ENCODE measurements at places on chromosomes 5 and 9.

GRCh38 chr5:177327539-177328522 is 16.1 kb upstream of the MXD3 start:
- no peak for DNase-seq

GRCh38 chr9:131467214-131467935 is 35.3 kb upstream of the POMT1 start:
- no peak for DNase-seq

GRCh38 chr9:127450243-127450760 is 904 bp downstream of the RPL12 start:
- peak; percentile 55 for DNase-seq

GRCh38 chr5:1175015-1175414 is 26.4 kb upstream of the SLC6A19 start:
- DNase-seq: no peak

- peak; percentile 49 for DNase-seq
These were observed 531.5 kb downstream of the CSNK1G3 start for GRCh38 chr5:124043456-124043855.

DNA sequence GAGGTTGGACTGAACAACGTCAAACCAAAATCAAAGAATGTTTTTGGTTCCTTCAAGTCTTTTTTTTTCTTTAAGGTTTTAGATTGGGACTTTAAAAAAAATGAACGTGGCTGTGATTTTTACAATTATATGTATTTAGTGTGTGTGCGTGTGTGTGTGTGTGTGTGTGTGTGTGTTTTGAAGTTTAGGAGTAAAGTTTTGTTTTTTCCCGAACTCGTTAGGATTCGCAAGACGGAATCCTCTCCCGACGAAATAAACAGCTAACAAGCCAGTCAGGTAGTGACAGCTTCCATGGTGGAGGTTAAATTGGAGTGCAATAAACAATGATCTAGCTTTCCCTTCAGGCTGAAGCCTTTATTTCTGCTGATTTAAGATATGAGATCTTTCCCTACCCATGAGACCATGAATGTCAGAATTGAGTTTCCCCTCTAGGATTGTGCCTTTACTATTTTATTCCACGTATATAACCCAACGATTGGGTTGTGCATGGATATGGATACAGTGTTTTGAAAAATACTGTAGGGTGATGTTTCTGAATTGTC is 1.2 kb downstream of the KIAA1958 start:
- peak; percentile 52 for DNase-seq

DNA sequence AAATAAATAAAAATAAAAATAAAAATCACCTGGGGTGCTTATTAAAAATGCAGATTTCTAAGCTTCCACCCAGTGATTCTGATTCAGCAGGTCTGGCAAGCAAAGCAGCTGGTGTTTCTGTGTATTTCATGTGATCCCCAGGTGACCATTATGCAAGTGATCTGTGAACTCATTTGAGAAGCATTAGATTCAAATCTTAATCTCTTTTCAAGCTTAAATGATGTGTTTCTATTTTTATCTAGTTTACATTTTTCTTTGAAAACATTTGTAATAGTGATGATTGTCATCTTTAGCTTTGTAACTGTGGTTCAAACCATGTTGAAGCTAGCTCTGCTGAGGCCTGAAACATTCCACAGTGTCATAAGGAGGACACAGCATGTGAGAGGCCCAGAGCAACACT is 804.8 kb upstream of the ZNF608 start:
- DNase-seq: no peak

DNA sequence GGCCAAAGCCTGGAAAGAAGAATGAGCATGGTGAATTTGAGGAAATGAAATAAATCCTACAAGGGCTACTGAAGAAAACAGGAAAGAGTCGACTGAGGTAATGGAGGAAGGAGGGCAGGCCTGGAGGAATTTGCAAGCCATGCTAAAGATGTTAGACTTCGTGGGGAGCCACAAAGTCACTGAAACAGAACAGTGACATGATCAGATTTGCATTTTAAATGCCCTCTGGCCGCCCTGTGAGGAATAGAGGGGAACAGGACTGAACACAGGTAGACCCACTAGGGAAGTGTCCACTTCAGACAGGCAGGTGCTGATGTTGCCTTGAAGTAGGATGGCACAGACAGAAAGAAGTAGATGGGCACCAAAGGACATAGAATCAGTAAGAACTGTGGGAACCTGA is 42.8 kb upstream of the RLN1 start:
- peak; percentile 45 for DNase-seq

- DNase-seq: no peak
These were observed 77.8 kb downstream of the SLC38A9 start for GRCh38 chr5:55634209-55634805.

All from Karpas-422 (cell line).